Lung microvascular endothelial cell (primary cell): ENCODE measurements at places on chromosomes 3 and 15.
A peak's percentile ranks its signal among the peaks of the same experiment; 100 is the strongest.

GRCh38 chr15:88613074-88613944 lies 7.8 kb upstream of the AEN start:
- DNase-seq = no peak

- DNase-seq = no peak
Measured at GRCh38 chr3:27625864-27626263, 96.3 kb downstream of the EOMES start.

DNA sequence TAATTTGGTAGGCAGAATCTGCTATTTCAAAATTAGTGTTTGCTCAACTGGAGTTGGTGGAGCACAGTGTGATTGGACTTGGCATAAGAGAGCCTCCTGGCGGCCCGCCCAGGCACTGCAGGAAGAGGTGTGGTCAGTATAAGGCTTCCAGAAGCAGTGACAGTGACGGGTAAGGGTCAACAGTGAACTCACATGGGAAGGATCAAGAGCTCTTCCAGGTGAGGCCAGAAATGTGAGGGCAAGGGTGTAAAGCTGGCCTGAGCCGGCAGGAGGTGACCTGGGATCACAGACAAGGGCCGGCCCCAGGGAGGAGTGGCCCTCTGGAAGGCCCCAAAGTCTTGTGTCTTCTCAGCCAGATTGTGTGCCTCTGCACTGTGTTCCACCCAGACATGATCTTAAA lies 93.2 kb upstream of the RNF7 start:
- DNase-seq = peak; percentile 70

DNA sequence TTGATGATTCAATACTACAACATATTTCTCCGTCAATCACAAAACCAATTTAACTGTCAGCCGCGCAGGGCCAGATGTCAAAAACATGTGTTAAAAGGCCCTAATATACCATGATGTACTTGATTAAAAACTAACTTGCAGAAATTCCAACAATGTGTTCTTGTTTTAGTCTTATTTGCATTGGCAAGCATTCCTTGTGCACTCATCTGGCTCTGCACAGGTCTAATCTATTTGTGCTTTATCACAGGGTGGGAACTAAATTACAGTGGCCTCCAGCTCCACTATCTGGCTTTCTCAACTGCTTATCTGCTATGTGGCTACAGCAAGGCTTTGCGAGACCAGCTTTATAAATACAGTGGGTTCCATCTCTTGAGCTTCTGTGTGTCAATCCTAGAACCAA lies 455.5 kb downstream of the ERC2 start:
- no peak for DNase-seq

- no peak for DNase-seq
Measured at GRCh38 chr15:91698241-91698640, 155.3 kb upstream of the SLCO3A1 start.
